ENCODE measurements at places on chromosomes 11 and 22.

DNA sequence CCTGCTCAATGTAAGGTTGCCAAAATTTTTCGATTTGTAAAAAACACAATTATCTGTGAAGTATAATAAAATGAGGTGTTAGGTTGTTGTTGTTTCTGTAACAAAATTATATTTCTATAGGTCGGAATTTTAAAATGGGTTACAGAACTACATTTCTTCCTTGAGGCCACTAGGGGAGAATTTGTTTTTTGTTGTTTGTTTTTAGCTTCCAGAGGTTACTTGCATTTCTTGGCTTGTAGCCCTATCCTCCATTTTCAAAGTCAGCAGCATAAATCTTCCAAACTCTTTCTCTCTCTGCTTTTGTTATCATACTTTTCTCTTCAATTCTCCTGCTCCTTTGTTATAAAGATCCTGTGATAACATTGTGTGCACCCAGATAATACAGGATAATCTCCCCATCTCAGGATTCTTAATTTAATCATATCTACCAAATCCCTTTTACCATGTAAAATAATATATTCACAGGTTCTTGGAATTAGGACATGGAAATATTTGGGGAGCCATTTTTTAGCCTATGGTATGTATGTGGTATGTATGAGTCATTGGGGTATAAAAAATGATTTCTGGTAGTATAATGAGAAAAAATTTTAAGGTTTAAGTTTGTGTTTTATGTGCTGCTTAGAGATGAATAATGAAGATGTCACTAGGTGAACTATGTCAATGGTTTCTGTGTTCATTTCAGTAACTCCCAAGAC, 9.4 kb upstream of the PATL1 start:
- DNase-seq: no peak

DNA sequence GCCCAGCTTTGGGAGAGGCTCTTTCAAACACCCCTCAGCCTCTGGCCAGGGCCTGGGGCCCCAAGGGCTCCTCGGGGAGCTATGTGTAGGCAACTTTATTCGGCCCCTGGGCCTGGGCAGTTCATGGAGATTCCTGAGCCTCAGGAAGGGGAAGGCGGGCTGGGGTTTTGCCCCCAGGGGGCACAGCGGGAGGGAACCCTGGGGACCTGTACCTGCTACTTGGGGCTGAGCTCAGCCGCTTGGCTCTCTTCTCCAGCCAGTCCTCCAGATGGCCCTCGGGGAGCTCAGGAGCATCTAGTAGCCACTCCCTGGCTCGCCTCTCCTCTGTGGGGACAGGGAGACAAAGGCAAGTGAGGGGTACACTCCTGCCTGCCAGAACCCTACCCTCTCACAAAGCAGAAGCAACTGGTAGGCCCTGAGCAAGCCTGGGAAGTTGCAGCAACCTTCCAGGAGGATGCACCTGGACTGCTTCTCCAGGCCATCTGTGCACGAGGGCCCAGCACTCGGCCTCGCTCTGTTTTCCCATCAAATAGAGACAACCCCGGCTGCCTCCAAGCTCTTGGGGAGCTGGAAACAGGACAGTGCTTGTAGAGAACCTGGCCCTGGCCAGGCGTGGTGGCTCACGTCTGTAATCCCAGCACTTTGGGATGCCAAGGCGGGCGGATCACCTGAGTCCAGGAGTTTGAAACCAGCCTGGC, 18.5 kb downstream of the CABP7 start:
- DNase-seq: no peak

DNA sequence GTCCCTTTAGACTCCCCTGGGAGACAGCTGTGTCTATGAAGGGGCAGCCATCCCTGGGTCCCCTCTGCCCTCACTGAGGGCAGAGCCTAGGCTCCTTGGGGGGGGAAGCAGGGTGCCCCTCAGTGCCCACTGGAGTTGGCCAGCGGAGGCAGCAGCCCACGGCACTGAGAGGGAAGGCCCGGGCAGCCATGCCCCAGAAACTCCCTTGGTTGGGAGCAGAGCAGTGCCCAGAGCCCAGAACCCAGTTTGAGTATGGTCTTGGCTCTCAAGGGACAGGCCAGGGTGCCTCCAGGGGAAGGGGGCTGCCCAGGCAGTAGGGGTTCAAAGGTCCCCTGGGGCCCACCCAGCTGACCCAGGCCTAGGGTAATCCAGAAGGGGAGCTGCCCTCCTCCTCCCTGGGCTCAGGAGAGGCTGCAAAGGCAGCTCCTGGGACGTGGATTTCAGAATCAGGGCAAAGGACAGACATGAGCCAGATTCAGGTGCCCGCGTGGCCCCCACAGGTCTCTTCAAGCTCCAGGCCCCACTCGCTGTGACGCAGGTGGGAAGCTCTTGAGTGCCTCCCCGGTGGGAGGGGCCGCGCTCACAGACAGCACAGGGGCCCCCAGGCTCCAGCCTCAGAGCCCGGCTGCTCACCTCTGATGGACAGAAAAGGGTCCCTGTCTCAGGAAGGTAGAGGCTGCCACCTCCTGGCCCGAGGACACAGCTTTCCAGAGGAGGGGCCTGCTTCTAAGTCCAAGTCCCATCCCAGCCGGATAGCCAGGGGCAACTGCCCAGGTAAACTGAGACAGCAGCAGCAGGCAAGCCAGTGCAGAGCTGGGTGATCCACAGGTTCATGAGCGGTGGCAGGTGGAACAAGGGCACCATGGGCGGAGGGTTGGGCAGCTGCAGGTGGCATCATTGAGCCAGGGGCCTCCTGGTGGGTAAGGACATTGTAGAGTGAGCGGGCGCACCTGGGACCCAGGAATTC, 2.6 kb downstream of the C11orf21 start:
- DNase-seq: no peak

DNA sequence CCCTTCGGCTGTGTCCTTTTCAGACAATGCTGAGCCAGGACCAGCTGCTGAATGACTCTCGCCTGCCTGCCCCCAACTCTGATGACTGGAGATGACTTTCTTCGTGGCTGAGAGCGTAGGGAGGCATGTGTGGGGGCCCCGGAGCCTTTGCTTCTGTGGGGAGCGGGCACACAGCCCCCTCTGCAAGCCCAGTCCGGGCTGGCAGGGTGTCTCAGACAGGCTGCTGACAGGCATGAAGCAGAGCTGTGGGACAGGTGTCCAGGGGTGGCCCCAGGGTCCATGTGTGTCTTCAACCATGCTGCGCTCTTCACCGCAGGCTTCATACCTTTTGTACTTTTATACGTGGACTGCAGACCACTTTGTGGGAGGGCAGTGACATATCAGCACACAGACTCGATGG, 16.6 kb downstream of the CYB5R2 start:
- no peak for DNase-seq

DNA sequence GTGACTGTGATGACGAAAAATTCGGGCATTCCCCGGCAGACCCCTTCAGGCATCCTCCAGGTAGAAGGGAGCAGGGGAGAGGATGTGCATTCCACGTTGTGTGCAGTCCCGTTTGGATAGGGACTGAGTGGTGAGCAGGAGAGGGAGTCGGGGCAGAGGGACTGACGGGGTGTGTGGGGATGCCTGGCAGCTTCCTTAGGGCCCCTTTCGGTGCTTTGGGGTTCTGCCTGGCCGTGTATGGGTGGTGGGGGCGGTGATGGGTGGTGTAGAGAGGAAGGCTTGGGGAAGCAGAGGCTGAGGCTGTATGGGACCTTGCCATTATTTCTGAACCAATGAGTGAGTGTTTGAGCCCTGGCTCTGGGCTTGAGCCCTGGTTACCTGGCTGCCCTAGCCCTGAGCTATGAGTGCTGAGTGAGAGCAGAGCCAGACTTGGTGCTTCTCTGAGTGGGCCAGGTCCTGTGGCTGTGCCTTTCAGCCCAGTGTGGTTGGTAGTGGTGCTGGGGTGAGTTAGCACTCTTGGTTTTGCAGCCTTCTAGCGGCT, 914 bp downstream of the INPPL1 start:
- no peak for DNase-seq

DNA sequence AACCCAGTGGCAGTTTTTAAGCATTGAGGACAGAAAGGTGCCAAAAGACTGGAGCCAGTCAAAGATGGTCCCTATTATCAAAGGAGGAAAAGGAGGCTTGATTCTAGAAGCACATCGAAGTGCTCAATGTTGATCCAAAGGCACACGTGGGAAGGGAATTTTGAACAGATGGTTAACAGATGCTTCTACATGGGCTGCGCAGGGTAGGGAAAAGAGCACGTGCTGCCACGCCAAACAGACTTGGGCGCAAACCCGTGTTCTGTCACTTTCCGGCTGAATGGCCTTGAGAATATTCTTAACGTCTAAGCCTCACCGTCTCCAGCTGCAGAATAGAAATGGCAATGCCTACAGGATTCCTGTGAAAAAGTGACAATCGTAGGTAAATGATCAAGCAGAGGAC, 217.9 kb upstream of the MTNR1B start:
- DNase-seq: peak; percentile 5

DNA sequence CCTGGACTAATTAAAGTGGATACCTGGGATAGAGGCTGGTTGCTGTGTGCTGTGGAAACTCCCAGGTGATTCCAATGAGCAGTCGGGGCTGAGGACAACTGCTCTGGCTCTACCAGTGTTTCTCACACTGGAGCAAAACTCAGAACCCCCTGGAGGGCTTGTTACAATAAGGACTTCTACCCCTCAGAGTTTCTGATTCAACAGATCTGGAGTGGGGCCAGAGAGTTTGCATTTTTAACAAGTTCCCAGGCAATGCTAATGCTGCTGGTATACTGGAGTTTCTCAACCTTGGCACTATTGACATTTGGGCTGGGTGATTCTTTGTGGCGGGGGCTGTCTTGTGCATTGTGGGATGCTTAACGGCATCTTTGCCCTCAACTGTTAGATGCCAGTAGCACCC, 353.7 kb downstream of the MIAT start:
- DNase-seq: no peak

DNA sequence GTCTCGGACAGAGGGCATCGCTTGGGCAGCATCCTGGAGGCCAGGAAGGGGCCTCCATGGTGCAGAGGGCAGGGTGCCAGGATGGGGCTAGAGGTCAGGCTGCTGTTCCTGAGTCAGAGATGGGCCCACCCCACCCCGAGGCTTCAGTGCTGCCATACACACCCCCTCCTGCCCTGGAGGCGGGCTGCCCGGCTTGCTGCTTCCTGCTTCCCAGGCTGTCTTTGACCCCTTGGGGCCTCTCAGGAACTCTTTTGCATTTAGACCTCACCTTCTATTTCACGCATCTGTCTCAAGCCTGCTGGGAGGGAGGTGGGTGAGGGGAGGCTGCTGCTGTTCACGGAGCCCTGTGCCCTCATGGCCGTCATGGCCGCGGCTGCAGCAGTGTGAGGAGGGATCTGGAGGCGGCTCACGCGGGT, 6.6 kb upstream of the GRAMD4 start:
- DNase-seq: no peak

DNA sequence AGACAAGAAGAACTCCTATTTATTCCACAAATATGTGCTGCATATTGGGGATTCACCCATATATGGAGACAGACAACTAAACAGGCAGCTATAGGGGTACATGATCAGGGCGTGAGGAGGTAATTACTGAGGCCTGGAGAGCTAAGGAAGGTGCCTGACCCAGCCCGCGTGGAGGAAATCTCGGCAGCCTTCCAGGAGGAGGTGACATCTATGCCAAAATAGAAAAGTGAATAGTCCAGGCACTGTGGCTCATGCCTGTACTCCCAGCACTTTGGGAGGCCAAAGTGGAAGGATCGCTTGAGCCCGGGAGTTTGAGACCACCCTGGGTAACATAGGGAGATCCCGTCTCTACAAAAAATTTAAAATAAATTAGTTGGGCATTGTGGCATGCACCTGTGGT, 13.6 kb downstream of the NIPSNAP1 start:
- DNase-seq: no peak

- DNase-seq: no peak
These were observed 86.4 kb downstream of the CDKN1C start for GRCh38 chr11:2798951-2799761.

DNA sequence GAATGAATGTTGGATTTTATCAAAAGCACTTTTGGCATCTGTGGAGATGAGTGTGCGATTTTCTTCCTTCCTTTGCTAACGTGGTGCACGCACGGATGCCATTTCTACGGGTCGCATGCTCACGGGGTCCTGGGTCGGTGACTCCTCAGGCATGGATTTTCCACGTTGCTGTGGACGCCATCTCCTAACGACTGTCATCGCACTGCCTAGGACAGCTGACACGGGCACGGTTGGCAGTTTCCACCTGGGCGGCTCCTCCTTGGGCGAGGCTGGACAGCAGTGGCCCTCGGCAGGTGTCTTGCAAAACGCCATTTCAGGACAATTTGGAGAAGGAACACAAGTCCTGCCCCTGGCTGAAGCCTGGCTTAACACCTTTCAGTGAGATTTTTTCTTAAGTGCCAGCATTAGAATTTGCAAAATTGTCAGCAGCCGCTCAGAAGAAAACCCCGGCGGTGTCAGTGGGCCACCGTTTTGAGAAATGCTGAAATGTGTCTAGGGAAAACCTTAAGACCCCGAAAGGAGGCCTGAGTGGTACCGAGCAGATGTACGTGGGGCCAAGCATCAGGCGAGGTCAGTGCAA, 34.7 kb upstream of the TOLLIP start:
- DNase-seq: no peak

DNA sequence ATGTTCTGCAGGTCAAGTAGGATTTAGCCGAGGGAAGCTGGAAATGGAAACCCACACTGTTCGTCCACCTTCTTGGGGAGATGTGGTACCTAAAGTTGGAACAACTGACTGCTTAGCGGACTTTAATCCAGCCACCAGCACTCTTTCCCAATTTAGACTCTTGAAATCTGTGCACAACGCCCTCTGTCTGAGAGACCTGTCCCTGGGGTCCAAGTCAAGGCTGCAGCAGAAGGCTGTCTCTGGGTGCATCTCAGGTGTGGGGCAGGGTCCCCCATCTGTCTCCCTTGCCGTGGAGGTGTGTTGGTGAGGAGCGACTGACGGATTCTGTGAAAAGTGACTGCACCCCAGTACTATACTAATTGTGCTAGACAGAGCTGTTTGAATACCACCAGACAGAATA, 168.2 kb upstream of the CADM1 start:
- DNase-seq: no peak

DNA sequence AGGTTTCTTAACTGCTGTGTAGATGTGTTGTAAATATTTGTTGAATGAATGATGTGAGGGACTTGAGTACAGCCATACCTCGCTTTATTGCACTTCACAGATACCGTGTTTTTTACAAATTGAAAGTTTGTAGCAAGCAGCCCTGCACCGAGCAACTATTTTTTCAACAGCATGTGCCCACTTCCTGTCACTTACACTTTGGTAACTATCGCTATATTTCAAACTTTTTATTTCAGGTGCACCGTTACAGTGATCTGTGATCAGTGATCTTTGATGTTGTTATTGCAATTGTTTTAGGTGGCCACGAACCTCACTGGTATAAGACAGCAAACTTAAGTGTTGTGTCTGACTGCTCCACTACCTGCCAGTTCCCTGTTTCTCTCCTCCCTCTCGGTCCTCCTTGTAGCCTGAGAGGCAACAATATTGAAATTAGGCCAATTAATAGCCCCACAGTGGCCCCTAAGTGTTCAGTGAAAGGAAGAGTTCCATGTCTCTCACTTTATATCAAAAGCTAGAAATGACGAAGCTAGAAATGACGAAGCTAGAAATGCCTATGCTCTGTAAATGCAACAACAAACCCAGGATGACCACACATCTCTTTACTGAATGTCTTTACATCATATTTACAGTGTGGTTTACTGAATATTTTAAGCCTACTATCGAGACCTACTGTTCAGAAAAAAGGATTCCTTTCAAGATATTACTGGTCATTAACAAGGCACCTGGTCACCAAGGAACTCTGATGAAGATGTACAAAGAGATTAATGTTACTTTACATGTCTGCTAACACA, 1.0 kb downstream of the SFI1 start:
- no peak for DNase-seq
